ENCODE measurements at places on chromosomes 6 and 20.
A peak's percentile ranks its signal among the peaks of the same experiment; 100 is the strongest.

GRCh38 chr20:64112691-64113443 is 5.5 kb upstream of the NPBWR2 start:
- DNase-seq, result no peak

DNA sequence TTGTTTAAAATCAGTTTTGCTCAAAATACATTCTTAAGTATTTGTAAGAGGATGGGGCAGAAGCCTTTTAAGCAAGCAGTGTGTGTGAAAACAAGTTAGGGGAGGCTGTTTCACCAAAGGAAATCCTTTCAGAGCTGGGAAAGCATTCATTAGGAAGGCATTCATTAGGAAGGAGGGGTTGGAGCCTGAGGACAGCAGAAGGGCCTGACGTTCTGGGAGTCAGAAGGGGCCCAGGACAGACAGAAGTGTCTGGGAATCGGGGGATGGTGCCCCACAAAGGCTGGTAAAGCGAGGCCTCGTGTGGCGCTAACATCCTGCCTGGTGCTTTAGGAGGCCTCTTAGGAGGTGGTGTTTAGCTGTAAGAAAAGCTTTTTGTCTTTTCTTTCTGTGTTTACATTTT is 80.6 kb upstream of the NXT1 start:
- no peak for DNase-seq

DNA sequence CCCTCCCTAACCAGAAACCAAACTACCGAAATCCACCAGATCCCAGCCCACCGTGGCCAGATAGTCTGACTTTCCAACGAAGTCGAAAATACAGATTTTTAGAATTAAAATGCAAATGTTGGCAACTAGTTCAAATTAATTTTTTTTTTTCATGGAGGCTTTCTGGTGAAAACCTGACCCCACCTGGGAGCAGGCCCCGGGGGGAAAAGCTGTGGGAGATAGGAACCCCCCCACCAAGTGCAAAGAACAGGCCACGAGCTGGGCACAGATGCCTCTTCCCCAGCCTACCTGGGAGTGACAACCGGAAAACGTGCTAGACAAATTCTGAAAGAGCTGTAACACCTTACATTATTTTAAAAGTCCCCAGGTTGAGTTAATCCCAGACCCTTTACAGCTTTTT is 333.8 kb downstream of the PREX1 start:
- no peak for DNase-seq

- peak; percentile 62 for DNase-seq
Observed at GRCh38 chr6:56842686-56843475, 112.0 kb upstream of the BEND6 start.

- peak; percentile 97 for DNase-seq
Observed at GRCh38 chr6:38262609-38263008, 377.1 kb downstream of the BTBD9 start.

GRCh38 chr20:49104365-49104648 is 58.2 kb downstream of the CSE1L start:
- DNase-seq, result no peak

- no peak for DNase-seq
Observed at GRCh38 chr6:148750838-148751792, 4.3 kb downstream of the UST start.

DNA sequence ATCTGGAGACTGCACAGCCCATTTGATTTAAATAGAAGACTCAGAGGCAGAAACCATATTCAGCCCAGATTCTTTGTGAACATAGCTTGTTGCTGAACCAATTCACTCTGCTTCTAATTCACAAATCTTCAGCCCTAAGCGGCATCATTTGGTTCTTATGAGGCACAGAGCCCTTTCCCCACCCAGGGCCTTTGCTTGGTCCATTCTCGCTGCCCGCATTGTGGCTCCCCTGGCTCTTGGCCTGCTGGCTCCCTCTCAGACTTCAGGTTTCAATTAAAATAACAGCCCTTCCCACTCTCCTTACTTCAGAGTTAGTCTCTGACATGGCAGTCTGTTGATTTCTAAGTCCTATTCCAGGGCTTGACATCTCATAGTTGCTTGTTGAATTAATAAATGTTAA is 9.4 kb upstream of the TMEM14A start:
- no peak for DNase-seq

GRCh38 chr6:130459316-130459715 is 93.5 kb downstream of the TMEM200A start:
- no peak for DNase-seq

GRCh38 chr20:54681869-54682268 is 206.5 kb downstream of the DOK5 start:
- no peak for DNase-seq

DNA sequence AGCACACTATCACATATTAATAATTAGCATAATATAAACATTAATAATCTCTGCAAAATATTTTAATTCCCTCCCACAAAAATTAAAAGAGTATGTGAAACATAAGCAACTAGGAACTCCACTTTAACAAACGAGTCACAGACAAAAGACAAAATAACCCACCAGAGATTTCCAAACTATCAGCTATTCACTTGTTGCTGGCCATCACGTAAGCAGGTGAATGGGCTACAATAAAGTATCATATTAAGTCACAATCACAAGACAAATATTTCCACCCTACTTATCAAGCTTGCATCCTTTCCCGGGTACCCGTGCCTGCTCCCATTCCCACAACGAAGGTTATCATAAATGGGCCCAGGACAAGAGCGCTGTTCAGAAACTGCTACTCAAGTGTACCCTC is 2.5 kb downstream of the HDAC2 start:
- DNase-seq, result no peak

- no peak for DNase-seq
Observed at GRCh38 chr20:45115386-45115774, 406 bp upstream of the WFDC5 start.

DNA sequence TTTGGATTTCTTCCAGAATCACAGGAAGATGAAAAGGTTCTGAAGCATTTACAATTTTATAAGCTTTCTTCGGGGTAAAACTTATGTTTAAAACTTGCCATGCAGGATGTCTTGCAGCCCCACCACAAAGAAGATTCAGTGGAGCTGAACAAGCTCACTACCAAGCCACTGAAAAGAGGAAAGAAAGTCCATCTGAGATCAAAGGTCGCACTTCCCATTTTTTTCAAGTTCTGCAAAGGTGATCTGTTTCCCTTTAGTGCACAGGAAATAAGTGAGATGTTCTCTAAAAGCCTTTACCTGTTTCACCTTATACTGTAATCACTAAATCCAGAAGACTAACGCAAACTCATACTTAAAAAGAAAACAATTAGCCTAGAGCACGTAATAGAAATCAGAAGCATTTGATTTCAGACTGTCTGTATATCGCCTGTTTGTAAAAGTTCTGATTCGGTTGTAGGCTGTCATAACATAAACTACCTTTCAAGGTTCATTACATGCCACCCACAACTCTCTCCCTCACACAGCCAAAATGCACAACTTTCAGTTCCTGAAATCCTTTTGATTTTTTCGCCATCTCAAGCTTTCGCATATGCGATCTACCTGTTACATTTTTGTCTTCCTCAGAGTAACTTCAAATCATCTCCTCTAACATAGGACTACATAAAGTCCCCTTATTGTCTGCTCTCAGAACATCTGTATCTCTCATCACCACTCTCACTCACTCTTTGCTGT is 1.8 kb downstream of the ECHDC1 start:
- DNase-seq, result peak; percentile 25

- no peak for DNase-seq
Observed at GRCh38 chr20:58981628-58982364, 740 bp downstream of the NELFCD start.

DNA sequence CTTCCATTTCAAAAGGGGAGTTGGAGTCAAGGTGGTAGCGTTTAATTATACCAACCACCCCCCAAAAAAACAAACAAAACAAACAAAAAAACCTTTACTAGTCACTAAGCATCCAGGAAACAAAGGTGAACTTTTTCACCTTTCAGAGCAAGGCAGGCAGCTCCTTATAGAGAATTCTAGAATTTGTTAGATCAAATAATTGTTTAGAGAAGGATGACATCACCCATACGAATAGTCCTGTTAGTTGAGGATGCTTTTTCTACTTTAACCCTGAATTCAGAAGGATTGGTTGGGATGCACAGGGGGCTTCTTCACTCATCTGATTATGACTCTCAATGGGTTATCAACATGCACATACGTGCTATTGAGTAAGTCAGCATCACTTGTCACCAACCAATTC is 44.3 kb downstream of the GNAS start:
- no peak for DNase-seq

- no peak for DNase-seq
Observed at GRCh38 chr20:32610472-32611218, 25.5 kb upstream of the NOL4L start.

DNA sequence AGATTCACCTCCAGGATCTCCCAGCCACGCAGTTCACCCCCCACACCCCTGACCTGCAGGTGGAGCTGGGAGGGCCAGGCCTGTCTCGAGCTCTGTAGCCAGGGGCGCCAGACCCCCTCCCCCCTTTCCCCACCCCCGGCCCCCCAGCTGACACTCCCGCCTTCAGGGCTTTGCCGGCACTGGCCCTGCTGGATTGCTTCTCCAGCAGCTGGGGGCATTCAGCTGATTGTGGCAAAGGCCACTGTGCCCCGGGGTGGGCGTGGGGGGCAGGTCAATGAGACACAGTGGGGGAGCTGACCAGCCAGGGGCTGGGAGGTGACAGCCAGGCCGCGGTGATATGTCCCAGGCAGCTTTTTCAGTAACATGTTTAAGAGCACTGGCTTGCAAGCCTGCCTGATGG is 22.2 kb downstream of the ZBP1 start:
- DNase-seq, result no peak

DNA sequence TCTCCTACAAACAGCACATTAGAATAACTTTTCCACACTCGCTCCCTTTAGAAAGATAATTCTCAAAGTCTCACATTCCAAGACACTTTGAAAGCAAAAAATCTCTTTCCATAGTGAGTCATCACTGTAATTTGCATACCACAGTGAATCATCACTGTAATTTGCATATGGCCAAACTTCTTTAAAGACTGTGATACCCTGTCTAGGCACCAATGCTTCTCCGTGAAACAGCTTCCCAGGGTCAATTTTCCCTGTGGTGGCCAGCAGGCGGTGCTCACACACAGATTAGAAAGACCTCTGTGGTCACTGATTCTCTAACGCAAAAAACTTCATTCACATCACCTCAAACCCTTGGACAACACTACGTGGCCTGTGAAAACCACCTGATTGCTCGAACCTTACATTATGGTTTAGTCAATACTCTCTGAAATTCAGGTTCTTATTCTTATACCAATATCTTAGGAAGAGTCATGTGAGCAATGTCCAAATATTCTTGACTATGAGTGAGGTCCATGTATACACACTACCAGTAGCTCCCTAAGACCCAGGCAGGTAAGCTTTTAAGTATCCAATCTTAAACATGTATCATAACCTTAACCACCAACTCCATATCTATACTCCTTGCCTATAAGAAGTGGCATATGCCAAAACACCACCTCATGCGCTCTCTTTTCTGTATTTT is 78.5 kb upstream of the PHACTR1 start:
- DNase-seq, result peak; percentile 41

- peak; percentile 74 for DNase-seq
Observed at GRCh38 chr6:125781314-125781868, 9.4 kb upstream of the NCOA7 start.

DNA sequence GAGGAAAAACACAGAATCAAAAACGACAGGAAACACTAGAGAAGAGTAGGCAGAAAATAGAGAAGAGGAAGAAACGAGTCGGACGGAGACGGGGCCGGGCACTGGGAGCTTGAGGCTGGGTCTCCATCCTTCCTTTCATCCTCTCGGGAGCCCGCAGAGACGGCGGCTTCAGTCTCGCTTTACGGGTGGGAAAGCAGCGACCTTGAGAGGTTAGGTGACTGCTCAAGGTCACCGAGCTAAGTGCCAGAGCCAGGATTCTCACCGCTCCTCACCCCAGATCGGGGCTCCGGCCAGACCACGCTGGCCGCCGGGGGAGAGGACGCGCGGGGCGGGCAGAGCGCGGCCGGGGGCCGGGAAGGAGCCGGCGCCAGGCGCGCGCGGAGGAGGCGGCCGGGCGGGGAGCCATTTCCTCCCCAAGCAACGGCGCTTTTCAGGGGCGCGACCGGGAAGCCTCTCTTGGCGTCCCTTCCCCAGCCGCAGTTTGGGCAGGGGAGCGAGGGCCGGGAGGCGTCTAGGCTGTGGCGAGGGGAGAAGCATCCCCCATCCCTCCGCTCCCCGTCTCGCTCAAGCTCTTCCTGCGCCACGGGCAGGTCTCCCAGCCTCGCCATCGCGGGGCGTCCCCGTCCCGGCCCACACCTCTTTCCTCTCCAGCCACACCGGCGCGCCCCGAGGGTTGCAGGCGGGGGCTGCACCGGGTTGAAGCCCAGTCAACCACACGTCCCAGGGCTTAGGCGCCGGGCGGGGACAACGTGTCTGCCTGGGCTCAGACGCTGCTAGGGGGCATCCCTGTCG is 24.1 kb upstream of the MAP3K7 start:
- no peak for DNase-seq

DNA sequence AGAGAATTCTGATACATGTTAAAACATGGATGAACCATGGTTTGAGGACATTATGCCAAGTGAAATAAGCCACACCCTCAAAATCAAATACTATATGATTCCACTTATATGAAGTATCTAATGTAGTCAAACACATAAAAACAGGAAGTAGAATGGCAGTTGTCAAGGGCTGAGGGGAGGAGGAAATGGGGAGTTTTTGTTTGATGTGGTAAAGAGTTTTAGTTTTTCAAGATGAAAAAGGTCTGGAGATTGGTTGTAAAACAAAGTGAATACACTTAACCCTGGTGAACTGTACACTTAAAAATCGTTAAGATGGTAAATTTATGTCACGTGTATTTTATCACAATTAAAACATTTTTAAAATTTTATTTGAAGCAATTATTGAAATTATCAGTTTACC is 127.4 kb upstream of the GRIK2 start:
- DNase-seq, result no peak

GRCh38 chr6:141932685-141933084 is 200.0 kb upstream of the GJE1 start:
- DNase-seq, result no peak

DNA sequence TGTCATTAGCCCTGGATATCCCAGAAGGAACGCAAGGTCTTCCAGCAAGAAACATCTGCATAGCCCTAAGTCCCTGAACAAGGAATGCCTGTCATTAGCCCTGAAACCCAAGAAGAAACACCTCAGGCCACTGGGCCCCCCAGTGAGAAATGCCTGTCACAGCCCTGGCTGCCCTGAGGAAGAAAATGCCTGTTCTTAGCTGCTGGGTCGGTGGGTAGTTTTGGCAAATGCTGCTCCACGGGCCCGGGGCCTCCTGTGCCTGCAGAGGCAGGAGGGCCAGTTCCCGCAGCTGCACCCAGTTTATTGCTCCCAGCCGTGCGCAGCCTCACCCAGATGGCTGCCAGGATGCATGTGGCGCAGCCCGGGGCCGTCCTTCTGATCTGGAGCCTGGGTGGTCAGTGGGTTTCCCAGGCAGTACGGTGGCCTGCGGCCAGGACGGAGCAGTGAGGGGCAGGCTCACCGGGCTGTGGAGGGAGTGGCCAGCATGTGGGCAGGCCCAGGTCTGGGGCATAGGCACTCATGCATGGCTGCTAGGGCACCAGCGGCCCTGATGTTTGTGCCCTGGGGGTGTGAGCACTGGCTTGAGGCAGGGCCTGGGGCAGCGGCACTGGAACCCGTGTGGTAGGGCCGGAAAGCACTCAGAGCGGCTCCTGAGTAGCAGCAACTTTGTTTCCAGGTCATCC is 219.0 kb downstream of the ERMARD start:
- no peak for DNase-seq

- no peak for DNase-seq
Observed at GRCh38 chr6:5337573-5337972, 76.3 kb downstream of the FARS2 start.
